ENCODE measurements at places on chromosomes 6 and 20.

DNA sequence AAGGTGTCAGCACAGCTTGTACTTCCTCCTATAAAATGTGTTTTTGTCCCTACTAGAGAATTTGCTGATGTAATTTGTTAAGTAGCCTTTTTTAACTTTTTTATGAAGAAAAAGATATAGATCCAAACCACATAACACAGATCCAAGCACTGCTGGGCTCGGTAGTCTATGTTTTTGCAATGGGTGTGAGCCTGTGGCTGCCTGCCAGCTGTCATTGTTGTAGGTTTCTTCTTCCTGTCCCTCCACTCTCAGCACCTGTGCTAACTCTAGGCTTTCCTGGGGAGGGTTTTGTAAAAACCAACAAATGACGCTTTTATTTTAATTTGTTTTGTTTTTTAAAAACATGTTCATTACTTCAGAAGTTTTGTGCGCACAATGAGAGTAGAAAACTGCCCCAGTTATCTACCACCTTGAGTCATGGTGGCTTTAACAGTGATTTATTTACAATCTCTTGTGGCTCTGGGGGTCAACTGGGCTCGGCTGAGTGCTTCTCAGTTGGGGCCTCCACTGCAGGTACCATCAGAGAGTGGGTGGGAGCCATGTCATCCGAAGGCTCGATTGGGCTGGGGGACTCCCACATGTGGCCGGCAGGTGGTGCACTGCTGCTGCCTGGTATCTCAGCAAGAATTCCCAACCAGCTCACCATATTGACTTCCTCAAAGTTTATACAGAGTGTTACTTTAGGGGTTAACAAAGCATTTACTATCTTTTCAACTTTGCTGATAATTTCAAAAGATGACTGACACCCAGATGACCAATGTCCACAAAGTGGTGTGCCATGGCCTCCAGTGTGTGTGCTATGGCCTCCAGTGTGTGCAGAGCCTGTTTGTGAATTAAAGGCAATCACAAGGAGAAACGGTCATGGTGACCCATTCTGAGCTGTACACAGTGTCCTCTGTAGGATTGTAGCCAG is 3.0 kb upstream of the CCR6 start:
- DNase-seq, result no peak

GRCh38 chr6:26464014-26464413 is 6.3 kb downstream of the BTN2A1 start:
- DNase-seq, result no peak

GRCh38 chr6:129645106-129645829 is 64.7 kb downstream of the ARHGAP18 start:
- DNase-seq, result no peak

DNA sequence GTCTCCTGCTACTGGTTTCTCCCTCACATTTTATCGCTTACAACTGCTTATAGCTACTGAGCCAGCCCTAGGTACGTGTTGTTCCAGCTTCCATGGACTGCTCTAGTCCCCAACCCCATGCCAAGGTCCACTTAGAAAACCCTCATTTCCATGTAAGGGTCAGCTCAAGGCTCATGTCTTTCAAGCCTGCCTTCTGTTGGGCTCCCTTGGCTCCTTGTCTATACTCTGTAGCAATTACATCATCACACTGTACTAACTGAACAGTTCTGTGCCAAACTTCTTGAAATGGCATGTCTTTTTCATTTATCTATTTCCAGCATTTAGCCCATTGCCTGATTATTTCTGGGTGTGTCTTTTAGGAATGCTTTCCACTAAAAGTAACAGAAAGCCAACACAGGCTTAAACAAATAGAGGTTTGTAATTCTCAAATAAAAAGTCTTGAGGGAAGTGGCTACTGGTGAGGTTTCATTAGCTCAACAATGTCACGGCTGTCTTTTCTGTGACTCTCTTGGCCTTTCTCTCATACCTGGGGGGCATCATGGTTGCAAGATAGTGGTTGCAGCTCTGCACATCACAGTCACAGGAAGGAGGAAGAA is 317.6 kb downstream of the TPBG start:
- no peak for DNase-seq

GRCh38 chr20:58146081-58146745 is 82.2 kb downstream of the ANKRD60 start:
- no peak for DNase-seq

- DNase-seq, result no peak
Measured at GRCh38 chr6:107275330-107275865, 160.1 kb upstream of the BEND3 start.

DNA sequence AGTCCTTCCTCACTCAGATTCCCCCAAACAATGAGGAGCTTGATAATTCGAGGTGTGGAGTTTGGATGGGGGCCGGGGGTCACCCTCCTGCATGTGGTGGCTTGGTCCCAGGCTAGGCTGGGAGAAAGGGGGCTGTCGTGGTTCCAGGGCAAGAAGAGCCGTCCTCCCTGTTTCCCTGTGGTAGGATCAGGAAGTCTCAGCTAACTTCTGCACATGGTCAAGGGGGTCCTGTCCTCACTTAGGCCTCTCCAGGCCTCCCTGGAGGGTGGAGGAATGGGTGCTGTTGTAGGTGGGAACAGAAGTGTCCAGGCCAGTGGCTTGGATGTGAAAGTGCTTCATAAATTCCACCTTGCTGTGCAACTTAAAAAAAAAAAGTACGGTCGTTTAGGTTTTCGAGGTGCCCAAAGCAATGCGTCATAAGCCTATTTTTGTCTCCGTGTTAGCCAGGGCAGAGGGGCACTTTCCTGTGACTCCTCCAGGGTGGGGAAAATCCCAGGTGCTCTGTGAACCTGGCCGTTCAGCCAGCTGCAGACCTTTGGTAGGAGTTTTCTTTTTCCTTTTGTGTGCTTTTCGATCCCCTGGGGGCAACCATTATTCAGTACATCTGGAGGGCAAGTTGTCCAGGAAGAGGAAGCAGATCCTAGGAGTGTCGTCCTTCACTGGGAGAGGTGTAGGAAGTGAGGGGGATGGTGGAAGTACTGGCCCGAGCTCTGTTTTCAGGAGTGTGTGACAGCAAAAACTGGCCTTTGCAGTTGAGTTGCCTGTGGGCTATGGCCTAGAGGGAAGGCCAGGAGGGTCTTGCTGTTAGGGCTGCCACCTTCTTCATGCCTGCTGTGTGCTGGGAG is 9.6 kb downstream of the IGF2R start:
- no peak for DNase-seq

DNA sequence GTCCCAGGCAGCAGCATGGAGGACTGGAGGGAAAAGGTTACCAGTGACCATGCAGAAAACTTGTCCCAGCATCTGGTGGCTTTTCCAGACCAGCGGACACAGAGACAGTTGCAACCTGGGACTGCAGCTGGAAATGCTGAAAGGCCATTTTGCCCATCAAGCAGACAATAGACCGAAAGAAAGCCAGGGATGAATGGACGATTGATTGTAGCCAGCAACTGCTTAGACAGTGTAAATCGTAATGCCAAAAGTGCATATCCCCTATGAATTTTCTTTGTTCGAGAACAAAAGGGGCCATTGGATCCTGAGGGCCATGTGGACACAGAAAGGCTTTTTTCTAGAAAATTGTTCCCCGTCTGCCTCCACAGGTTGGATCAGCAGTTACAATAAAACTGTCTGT is 115.7 kb downstream of the MBOAT1 start:
- no peak for DNase-seq

- no peak for DNase-seq
Measured at GRCh38 chr6:45483501-45483900, 105.8 kb upstream of the SUPT3H start.

DNA sequence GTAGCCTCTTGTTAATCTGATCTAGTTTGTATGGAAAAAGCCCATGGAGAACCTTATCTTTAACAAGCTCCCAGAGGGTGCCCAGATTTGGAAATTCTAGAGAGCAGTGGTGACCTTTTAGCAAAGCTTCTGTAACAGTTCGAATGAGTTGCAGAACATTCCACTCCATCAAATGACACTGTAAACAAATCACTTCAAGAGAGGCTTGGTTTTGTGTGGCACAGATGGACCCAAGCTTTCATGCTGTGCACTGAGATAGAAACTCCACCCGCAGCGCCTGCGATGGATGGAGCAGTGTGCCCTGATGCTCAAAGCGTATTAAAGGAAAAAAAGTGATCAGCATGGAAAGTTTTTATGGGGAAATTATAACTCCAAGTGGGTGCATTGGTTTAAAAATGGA is 55.1 kb upstream of the ISM1 start:
- DNase-seq, result no peak

- no peak for DNase-seq
Measured at GRCh38 chr6:125018136-125018535, 55.9 kb downstream of the RNF217 start.

DNA sequence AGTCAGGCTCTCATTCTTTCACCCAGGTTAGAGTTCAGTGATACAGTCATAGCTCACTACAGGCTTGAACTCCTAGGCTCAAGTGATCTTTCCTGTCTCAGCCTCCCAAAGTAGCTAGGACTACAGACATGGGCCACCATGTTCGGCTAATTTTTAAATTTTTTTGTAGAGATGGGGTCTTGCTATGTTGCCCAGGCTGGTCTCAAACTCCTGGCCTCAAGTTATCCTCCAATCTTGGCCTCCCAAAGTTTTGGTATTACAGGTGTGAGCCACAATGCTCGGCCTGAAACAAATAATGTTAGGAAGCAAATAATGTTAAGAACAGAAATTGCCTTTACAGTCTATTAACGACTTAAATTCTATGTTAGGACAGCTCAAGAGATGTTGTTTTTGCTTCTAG is 1.8 kb upstream of the UBR2 start:
- DNase-seq, result no peak

GRCh38 chr6:115691433-115691832 is 369.3 kb downstream of the FRK start:
- DNase-seq, result no peak

DNA sequence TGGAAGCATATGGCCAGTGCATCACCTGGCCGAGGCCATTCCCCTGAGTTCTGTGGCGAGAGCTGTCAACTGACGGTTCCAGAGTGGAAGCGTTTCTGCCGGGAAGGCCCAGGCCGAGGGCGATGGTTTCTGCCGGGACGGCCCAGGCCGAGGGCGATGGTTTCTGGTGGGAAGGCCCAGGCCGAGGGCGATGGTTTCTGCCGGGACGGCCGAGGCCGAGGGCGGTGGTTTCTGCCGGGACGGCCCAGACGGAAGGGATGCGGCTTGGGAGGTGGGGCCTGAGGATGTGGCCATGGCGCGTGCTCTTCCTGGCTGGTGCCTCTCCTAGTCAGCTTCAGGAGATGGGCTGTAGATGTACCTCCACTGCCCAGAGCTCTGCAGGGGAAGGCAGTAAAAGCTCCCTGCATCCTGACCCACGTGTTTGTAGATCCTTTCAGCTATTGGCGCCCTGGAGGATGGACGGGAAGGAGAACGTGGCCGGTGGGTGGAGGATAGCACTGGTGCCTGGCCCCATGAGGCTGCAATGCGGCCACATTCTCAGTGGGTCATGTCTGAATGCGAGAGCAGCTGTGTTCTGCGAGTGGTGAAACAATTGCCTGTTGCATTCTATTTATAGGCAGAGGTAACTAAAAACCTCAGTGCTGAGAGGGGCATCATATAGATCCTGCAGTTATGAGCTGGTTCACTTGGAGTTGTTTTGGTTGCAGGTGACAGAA is 12.8 kb downstream of the TPD52L2 start:
- DNase-seq, result no peak

GRCh38 chr6:160101277-160102205 is 20.1 kb upstream of the SLC22A1 start:
- no peak for DNase-seq

GRCh38 chr6:157148391-157149323 is 174.7 kb downstream of the TMEM242 start:
- no peak for DNase-seq

DNA sequence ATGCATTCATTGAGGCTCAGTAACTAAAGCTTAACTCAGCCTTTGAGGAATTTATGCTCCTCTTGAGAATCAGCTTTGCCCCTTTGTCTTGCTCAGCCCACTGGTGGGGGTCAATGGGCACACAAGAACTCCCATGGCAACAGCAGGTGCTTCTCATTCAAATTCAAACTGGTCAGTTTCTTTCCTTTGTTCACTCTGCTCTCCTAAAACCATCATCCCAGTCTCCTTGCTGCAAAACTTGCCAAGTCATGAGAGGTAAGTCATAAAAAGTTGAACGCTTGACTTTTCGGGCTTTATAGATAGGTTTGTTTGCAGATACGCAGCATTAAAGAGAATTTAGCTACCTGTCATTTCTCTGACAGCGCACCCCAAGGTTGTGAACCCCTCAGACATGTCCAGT is 146.8 kb downstream of the TFAP2A start:
- DNase-seq, result no peak

GRCh38 chr6:79465381-79465780 is 71.8 kb downstream of the LCA5 start:
- no peak for DNase-seq

- DNase-seq, result peak; percentile 4
Measured at GRCh38 chr6:44034931-44035345, 92.3 kb downstream of the MRPL14 start.

All from WERI-Rb-1 (cell line).